Activated naive CD4-positive, alpha-beta T cell treated with anti-CD3 and anti-CD28 coated beads for 36 hours (primary cell): ENCODE measurements at places on chromosomes 2 and 18. TPM values are rescaled to one million over a fixed set of nuclear protein-coding genes. Genes with fewer than 3 reads are reported as not detected.

- no peak for DNase-seq
Measured at GRCh38 chr18:38453880-38454279, 888.3 kb upstream of the CELF4 start.

DNA sequence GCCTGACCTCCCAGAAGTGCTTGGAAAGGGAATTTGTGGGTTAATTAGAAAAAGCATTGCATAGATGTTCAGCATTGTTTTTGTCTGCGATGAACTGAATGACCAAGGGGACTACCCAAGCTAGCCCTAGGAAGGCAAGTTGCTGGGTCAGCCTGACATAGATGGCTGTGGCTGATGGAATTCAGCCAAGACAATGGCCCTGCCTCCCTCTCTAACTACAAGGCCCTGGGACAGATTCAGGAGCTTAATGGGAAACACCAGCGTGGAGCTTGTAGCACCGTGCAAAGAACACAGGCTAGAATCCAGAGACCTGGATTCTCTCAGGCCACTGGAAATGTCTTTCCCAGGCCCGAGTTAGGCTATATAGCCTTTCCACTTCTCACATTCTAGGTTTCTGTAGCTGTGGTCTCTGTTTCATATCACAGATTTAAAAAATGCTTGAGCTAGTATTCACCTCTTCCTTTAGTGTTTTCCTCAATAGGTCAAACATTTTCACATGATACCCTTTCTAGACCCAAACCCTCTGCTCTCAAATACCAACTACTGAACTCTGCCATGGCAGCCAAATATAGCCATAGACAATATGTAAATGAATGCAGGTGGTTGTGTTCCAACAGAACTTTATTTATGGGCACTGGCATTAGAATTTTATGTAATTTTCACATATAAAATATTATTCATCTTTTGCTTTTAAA, 294.3 kb upstream of the MEX3C start:
- no peak for DNase-seq

POTEJ gene
- not detected for total RNA-seq

GRCh38 chr2:145769011-145769716, 1249.2 kb upstream of the ZEB2 start:
- DNase-seq, result no peak

ALPG gene
- total RNA-seq, result not detected

DNA sequence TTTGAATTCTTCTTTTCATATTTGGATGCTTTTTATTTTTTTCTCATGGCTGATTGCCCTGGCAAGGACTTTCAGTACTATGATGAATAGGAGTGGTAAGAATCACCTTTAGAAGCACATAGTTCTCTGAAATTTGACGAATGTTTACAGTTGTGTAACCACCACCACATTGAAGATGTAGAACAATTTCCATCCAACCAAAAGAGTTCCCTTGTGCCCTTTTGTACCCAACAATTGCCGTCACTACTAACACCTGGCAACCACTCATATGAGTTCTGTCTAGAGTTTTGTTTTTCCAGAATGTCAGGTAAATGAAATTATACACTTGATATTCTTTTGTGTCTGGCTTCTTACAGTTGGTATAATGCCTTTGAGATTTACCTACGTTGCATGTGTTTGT, 28.7 kb upstream of the SLC16A14 start:
- no peak for DNase-seq

DNA sequence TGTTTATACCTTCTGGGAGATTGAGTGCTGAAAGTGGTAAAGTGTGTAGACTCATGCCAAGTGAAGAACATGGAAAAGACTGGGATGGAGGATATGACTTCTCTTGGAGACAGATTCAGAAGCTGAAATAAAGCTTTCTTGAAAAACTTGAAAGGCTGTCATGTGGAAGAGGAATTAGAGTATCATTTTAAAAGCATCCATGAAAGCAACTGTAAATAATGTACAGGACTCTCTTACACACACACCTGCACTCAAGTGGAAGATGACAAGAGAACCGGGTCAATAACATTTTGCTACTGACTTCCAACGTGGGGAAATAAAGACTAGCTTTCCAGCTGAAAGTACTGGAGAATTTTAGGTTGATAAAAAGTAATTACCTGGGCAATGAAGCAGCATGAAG, 658.2 kb downstream of the TDRD15 start:
- DNase-seq, result no peak

RNF125 gene
- 11.4 TPM for total RNA-seq

DNA sequence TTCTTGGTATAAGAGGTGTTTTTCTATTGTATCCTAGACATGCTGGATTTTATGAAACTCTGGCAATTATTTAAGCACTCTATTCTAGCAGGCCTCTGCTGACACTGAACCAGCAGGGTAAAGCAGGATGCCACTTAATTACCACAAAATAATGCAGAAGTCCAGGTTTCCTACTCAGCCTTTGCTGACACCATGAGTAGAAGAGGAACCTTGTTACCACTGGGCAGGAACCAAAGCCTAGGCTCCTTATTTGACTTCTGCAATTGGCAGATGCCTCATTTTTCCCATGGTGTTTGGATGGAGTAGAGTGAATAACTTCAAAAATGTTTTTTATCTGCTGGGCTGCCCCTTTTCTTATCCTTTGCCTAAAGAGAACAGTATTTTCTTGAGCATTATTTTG, 60.8 kb downstream of the THNSL2 start:
- DNase-seq, result no peak

MGAT5 gene
- total RNA-seq, result 13.0 TPM

DNA sequence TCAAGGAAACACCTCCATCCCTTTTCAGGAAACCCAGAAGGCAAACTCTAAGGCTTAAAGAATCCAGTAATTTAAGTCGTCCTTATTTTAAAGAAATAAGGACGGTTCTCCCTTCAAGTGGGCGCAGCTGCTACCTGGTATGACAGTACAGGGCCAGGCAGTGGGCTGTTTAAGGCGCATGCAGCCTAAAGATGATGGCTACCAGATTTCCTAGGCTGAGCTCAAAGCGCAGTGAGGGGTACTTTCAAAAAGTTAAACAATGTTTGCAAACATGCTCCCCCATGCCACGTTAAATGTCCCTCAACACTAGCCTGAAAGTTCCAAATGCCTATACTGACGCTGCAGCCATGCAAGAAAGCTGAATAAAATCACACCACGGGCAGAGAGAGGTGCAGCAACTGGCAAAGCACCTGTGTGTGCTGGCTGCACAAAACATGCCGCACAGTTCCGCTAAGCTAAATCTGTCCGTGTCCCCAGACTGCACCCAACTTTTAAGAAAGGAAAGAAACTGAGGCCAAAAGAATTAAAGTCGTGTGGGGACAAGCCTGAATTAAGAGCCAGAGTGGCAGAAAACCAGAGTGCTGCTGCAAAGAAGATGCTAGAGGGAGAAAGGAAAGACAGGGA, 583 bp downstream of the HIBCH start:
- DNase-seq, result peak; percentile 22

GRCh38 chr2:138713504-138713903, 66.7 kb downstream of the NXPH2 start:
- DNase-seq, result no peak

NTSR2 gene
- not detected for total RNA-seq

FHOD3 gene
- not detected for total RNA-seq

DNA sequence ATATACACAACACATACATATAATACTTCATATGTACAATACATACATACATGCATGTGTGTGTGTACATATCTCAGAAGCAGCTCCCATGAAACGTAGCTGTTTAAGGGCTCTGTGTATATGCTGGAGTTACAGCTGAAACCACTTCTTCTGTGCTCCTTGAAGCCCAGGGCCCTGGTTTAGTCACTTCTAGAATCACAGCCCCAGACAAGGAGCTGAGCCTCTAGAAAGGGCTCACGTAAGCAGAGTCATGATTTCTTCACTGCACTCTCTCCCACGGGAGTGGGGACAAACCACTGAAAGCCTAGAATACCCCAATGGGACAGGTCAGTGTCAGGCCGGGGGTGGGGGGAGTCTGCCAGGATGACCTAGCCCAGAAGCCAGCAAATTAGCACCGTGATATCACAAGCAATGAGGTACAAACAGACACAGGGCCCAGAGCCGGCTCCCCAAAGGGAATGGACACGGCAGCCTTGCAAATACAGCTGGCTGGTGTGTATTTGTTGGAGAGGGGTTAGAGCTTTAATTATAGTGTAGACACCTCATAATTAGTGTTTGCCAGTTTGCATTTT, 90.3 kb downstream of the C1QL2 start:
- DNase-seq, result no peak

DNA sequence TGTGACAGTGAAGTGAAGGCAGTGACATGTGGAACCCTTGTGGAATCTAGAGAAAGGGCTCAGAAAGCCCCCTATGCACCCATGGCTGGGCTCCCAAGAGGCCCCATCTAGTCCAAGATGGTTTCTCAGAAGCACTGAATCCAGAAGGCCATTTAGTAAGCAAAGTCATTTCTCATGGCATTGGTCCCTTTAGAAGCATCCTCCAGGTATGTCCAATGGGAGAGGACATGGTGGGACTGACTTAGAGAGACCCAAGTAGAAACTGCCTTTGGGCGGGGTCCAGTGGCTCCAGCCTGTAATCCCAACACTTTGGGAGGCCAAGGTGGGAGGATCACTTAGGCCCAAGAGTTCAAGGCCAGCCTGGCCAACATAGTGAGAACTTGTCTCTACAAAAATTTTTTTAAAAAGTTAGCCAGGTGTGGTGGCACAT, 72.5 kb upstream of the RMDN2 start:
- DNase-seq, result no peak
